SK-N-SH treated with all-trans-retinoic acid at 6 μM for 48 hours (cell line): ENCODE measurements at places on chromosomes 5 and 9.

DNA sequence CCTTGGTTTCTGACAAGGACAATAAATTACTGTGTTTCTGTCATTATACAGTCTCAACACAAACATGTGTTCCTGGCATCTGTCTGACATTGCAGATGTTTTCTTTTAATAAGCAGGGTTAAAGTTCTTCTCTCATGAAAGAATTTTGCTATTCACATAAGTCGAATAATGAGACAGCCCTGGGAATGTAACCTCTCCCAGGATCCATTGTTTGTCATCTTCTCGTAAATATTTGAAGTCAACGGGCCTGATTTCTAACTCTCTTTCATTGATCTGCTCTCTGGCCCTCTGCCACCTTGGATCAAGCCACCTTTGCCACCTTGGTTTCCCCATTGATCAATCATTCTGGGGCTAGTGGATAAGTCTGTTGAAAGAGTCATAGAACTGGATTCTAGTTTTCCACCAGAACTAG is 12.9 kb upstream of the CAST start:
- ATAC-seq: no peak

- ATAC-seq: no peak
Observed at GRCh38 chr5:16603701-16604100, 13.1 kb downstream of the RETREG1 start.

DNA sequence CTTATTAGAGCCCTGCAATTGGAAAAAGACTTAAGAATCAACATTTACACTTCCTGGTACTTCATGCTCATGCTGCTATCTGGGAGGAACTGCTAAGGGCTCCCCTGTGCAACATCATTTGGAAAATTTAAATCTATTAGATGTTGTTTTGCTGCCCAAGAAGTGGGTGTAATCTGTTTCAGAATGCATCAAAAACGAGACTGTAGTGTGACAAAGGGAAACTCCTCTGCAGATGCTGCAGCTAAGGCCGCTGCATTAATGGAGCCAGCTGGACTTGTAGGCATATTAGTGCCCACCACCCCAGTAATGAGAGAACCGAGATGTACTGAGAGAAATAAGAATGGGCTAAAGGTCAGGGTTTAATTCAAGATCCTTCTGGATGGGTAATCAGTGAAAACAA is 11.1 kb upstream of the PAIP1 start:
- ATAC-seq: no peak

GRCh38 chr5:5103245-5103644 is 36.9 kb upstream of the ADAMTS16 start:
- ATAC-seq: no peak
